ENCODE measurements at places on chromosomes 16 and 17.

- DNase-seq, result no peak
These were observed 54.6 kb downstream of the ABR start for GRCh38 chr17:1124896-1125787.

GRCh38 chr17:67063141-67063540, 18.8 kb downstream of the CACNG1 start:
- DNase-seq, result no peak

DNA sequence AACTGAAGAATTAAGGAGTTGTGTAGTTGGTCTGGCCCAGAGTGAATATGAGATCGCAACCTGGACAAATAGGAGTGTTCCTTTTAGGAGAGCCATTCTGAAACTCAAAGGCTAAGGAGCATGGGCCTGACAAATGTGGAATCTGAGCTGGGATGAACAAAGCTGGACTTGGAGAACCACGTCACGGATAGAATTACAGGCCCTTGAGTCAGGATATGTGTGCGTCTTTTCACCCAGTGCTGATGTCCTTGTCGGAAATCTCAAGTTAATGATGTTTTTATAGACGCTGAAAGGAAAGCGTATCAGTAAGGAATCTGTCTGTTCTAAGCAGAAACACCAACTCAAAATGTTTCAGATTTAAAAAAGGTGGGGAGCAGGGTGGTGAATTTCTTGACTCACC, 173.8 kb upstream of the ZKSCAN2 start:
- no peak for DNase-seq

DNA sequence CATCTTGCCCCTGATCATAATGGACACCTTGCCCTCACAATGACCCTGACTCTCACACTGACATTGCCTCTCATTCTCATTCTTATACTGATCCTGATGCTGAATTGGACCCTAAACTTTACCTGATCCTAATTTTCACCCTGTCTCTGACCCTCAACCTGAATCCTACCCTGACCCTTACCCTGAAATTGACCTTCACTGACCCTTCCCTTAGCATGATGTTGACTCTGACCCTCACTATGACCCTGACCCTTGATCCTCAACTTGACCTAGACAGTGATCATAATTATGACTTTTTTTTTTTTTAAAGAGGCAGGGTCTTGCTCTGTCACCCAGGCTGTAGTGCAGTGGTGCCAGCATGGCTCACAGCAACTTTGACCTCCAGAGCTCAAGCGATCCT, 3.4 kb downstream of the AHSP start:
- DNase-seq, result no peak

DNA sequence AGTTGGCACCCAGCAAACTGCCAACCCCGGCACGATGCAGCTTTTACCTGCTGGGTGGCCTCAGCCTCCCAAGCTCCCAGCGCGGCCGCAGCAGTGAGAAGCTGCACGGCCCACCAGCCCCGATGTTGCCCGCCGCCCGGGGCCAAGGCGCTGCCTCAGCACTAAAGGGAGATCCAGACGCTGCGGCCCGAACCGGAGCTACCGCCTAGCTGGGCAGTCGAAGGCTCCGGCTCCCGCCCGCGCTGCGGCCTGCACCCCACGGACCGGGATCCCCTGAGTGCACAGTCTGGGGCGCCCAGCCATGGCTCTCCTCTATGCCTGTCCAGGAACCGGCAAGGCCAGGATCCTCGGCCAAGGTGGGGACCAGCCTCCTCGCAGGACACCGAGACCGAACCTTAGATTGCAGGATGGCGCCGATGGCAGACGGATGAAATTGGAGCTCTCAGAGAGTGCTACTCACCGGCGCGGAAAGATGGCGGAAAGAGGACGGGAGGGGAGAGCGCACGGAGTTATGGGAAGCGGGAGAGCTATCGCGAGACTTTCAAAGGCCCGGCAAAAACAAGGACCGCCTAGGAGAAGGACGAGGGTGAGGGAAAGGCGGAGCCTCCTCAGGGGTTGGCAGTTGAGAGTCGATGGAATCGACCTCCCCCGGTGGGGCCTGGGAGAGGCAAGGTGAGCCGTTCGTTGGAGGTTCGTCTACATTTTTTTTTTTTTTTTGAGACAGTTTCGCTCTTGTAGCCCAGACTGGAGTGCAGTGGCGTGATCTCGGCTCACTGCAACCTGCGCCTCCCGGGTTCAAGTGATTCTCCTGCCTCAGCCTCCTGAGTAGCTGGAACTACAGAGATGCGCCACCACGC, at the start of gene RPS15A:
Gene RPS15A, minus strand, starts transcription at position 485 of the 857 bp plus-strand sequence. CDS start 1,221 bp downstream, outside the sequence.
- DNase-seq, result peak; percentile 89

GRCh38 chr17:8851600-8851999, 15.9 kb downstream of the PIK3R6 start:
- DNase-seq, result no peak

DNA sequence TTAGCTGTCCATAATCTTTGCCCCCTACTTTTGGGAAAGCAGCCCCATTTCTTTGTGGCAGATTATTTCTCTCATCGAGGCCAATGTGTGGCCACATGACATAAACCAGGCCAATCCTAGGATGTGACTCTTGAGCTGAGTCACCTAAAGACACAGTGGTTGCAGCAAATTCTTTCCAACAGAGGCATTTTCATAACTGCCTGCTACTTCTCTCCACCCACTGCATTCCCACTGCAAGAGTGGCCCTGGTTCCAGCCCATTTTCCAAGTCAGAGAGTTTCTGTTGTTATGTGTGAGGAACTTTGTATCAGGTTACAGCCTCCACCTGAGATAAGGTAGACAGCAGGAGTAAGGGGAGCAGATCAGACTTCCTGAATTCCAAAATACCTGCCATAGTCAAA, 195.2 kb downstream of the RGS9 start:
- no peak for DNase-seq

GRCh38 chr17:2241823-2242222, 61.8 kb downstream of the SMG6 start:
- DNase-seq, result no peak

GRCh38 chr16:79587296-79587695, 13.2 kb downstream of the MAF start:
- no peak for DNase-seq

- DNase-seq, result peak; percentile 95
These were observed 687 bp upstream of the NARF start for GRCh38 chr17:82457929-82458178.

- no peak for DNase-seq
These were observed 2.4 kb downstream of the RUNDC3A start for GRCh38 chr17:44310609-44311376.

DNA sequence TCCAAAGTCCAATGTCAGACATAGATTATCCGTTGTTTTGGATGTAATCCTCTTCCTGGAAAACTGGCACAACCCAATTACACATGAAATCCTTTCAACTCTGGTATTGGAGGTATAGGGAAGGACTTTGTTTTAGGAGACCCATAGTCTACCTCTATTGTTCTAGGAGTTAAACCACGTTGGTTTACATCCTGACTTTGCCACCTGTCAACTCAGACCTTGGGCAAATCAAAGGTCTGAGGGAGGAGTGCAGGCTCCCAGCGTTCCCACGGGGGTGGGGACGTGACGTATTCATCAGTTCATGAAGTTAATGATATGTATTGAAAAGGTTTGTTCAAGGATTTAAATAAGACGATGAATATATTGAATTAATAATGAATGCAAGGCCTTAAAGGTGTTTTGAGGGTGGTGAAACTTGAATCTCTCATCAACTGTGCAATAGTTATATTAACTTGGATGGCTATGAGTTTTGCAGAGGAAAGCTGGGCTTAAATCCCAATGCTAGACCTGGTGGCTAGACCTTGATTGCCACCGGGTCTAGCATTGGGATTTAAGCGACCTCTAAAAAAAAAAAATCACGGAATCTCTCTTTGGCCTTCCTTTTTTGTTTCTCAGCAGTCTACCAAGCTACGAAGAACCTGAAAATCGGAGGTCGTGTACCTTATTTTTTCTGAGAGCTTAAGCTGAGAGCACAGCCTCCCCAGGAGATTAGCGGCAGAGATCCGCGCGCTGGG, 744 bp upstream of the NF1 start:
- DNase-seq, result no peak

DNA sequence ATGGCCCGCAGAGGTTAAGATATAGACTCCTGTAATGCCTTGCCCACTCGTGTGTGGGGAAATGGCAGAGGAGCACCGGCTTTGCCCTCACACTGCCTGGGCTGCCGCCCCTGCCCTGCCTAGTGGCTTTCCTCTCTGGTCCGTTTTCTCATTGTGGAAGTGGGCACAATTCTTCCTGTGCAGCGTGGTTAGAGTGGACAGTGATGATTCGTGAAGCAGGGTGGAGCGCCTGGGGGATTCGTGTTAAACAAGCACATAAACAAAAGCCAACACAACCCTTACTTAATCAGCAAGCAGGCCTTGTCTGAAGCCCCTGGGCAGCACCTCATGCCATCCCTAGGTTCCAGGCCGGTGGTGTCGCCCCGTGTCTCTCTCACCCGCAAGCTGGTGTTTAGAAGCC, 269.7 kb downstream of the SEC14L1 start:
- no peak for DNase-seq

GRCh38 chr16:55391760-55392375, 67.9 kb downstream of the IRX6 start:
- no peak for DNase-seq

DNA sequence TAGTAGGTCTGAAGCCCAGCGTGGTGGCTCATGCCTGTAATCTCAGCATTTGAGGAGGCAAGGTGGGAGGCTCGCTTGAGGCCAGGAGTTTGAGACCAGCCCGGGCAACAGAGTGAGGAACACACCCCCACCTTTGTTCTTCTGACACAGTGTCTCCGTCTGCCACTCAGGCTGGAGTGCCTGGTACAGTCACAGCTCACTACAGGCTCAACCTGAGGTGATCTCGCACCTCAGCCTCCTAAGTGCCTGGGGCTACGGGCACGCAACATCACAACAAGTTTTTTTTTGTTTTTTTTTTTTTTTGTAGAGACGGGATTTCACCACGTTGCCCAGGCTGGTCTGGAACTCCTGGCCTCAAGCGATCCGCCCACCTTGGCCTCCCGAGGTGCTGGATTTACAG, 6.7 kb upstream of the TLCD3A start:
- no peak for DNase-seq

DNA sequence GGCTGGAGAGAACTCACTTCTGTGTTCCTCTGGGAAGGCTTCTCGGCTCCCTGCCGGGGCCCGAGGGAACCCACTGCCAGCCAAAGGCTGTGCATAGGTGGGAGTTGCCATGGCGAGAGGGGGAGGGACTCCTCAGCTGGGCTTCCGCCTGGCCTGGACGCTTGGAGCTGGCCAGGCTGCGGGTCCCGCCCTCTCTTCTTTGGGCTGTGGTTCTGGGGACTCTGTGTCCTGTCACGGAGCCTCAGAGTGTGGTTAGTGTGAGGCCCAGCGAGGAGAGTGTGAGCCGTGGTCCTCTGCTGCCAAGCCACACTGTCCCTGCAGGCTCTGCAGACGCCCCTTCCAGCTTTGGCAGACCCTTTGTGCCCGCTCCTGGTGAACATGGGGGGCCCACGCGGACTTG, 123.1 kb downstream of the OR1D5 start:
- DNase-seq, result no peak

DNA sequence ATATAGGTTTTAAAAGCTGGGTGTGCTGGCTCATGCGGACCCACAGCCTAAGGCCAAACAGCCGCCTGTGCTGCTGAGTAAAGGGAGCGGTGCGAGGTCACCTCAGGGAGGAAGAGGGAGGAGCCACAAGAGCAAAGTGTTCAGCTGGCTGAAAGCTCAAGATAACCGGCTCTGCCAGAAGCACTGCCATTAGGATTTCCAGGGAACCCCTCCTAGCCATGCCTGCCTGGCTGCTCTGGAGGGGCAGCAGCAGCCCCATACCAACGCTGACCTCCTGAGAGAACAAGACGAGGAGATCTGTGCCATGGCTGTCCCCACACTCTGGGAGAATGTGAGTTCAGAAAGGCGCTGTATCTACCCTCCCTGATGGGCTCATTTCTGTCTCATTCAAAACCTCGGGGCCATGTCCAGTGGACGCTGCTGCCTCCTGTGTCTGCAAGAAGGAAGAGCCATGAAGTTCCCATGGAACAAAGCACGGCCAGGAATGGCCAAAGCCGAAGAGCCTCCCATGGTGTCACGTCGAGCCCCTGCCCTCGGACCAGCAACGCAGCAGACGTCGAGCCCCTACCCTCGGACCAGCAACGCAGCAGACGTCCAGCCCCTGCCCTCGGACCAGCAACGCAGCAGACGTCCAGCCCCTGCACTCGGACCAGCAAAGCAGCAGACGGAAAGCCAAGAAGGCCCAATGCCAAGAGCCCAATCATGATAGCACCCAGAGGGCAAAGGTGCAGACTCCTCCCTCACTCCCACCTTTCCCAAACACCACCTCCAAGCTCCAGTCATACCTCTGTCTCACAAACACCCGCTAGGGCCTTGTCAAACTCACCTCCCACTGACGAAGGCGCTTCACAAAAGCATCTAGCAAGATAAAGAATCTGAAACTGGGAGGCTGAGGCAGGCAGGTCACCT, 107.0 kb downstream of the ANKRD11 start:
- no peak for DNase-seq

GRCh38 chr17:2179615-2180295, 123.8 kb downstream of the SMG6 start:
- peak; percentile 92 for DNase-seq

- DNase-seq, result no peak
These were observed 73.0 kb downstream of the SLC6A2 start for GRCh38 chr16:55728797-55729196.

DNA sequence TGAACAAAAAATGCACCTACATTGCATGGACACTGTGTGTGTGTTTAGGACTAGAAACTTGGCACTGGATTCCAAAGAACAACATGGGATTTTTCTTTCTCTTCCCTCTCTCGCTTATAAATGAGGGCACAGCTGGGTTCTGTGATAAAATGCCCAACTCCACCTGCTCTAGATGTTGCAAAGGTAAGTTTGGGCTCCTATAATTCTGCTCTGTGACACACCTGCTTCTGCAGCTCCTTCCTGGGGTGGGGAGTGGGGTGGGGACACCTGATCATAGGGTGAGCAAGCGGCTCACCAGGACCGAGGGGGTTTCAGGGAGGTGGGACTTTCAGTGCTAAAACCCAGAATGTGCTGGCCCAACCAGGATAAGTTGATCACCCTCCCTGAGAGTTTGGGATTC, 104.3 kb downstream of the AXIN2 start:
- DNase-seq, result no peak

- no peak for DNase-seq
These were observed 21.6 kb downstream of the POLR3E start for GRCh38 chr16:22318690-22319358.

- DNase-seq, result no peak
These were observed 255.6 kb downstream of the HS3ST3A1 start for GRCh38 chr17:13346081-13346533.

- DNase-seq, result no peak
These were observed 126.1 kb downstream of the PITPNC1 start for GRCh38 chr17:67503184-67503583.

Measured in NCI-H1694 (cell line).